ENCODE measurements at places on chromosomes 7 and 10. TPM values are rescaled to one million over a fixed set of nuclear protein-coding genes. Genes with fewer than 3 reads are reported as not detected.

- no peak for DNase-seq
Observed at GRCh38 chr7:79008786-79009185, 444.7 kb downstream of the MAGI2 start.

- no peak for DNase-seq
Observed at GRCh38 chr7:51249187-51249945, 67.2 kb downstream of the COBL start.

- DNase-seq, result no peak
Observed at GRCh38 chr7:4566714-4567113, 115.4 kb upstream of the FOXK1 start.

DNA sequence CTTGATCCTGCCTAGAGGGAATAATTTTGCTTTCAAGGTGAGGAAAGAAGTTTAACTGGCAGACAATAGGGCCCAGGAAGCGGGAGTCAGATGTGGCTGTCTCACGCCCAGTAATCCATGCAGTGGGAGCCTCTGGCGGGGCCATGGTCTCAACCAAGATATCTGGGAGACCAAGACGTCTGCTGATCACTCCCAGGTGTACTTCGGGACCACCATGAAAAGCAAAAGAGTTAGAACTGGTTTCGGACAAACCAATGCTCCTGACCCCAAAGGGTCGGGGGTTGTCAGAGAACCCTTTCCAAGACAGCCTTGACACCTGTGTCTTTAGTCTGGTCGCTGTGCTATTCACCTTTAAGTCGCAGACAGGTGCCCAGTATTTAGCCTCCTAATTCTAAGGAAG lies 256.9 kb upstream of the MBL2 start:
- no peak for DNase-seq

DNA sequence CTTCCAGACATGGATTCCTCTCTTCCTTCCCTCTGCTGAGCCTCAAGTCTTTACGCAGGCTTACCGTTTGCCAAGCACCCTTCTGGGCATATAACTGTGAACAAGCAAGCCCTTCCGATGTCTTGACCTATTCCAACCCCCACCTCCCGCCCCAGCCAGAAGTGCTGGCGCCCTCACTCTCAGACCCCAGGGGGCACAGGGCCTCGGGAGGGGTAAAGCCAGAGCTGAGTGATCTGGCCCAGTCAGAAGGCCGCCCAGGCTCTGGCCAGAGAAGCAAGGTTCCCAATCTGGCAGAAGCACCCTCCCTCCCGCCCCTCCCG lies 1.2 kb downstream of the PRRT4 start:
- DNase-seq, result no peak

GRCh38 chr10:70894416-70894815 lies 6.1 kb upstream of the PCBD1 start:
- DNase-seq, result no peak

DNA sequence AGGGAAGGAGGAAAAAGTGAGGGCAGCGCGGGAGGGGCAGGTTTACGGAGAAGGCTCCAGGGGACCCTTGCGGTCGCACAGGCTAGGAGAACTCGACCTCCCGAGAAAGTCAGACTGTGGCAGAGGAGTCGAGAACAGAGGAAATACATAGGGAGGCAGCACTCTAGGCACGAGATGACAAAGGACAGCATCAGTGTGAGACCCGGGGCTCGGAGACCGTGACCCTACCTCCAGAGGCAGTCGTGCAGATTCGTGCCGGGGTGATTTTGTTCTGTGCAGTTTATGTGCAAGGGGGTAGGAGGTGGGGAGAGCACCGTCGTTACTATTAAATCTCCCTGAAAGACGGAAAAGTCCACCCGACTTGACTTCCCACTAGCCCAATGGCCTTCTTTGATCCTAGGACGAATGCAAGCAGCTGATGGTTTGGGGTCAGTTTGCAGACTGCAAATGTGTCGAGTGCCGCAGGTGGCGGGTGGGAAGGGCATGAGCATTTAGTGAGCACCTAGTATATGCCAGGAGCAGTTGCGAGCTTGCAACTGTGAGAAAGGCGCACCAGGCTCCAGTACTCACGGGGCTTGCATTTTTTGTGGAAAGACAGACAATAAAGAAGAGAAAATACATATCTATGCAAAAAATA lies 674 bp upstream of the OSBPL3 start:
- peak; percentile 58 for DNase-seq

DNA sequence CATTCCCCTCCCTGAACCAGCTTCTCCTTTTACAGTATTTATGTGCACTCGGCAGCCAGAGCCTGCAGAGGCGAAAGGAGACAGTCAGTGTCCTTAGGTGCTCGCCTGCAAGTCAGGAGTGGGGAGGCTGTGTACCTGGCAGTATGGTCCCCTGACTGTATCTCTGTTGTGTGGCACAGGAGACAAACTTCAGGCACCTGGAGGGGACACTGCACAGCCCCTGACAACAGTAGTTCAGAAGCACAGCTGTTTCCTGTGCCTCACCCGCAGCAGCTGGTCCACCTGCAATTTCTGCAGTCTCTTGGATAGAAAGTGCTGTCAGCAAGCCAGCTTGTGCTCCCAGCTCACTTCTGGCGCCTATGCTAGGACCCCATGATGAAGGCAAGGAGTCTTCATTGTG lies 73.4 kb upstream of the LAMB4 start:
- no peak for DNase-seq

- peak; percentile 64 for DNase-seq
Observed at GRCh38 chr7:16644636-16645592, 640 bp downstream of the ANKMY2 start.

DNA sequence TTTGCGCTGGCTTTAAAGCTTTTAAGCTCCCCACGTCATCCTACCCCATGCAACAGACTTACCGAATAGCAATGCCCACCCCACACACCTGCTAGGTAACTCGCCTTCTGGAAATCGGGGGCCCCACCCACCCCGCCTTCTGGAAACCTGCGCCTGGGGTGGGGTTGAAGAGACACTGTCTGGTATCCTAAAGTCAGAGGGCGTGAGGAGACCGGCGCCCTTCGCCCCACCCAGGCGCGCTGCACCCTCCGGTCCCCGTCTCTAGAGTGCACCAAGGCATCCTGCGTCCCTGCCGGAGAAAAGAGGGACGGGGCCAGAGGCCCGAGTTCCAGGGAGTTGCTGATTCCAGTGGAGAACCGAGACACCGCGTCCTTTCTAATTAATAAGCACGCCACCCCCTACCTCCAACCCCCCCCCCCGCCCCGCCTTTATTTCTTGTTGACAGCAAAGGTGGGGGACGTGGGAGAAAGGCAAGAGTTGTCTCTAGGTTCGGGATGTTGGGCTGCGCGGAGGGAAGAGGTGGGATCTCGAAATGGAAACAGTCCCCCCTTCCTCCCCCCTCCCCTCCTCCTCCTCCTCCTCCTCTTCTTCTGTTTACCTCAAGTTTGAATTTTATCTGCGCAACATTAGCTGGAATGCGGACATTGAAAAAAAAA lies 220.9 kb upstream of the MKLN1 start:
- DNase-seq, result peak; percentile 52

DNA sequence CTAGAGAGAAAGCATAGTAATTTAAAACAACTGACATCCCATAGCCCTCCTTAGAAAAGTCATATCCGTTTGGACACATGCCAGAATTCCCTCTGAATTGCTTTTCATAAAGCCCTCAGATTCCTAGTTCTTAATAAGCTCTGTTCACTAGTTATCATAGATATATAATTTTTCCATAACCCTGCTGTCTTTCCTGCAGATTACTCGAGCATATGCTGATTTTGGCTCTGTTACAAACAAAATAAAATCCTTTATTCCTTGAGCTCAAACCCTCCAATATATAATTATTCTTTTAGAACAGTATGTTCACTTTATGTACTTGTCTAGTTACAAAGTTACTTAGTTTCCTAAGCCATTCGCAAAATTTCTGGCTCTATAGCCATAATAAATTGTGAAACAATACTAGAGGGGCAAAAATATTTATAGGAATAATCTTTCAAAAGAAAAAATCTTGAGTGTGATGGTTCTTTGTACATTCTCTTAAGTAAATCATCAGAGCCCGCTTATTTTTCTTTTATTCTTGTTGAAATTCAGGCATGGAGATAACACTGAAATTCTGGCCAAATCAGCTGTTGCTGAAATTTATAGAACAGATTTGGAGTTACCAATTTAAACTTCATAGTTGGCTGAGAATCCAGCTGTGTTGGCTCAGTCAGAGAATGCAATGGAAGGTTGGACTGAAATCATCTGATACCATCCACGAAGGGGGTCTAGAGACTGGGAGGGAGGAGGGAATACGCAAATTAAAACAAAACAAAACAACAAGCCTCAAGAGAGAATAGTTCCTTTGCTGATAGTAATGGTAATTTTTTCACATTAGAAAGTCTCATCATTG lies 146.1 kb upstream of the TMEM196 start:
- no peak for DNase-seq

- DNase-seq, result no peak
Observed at GRCh38 chr10:122461729-122462532, 578 bp downstream of the HTRA1 start.

DNA sequence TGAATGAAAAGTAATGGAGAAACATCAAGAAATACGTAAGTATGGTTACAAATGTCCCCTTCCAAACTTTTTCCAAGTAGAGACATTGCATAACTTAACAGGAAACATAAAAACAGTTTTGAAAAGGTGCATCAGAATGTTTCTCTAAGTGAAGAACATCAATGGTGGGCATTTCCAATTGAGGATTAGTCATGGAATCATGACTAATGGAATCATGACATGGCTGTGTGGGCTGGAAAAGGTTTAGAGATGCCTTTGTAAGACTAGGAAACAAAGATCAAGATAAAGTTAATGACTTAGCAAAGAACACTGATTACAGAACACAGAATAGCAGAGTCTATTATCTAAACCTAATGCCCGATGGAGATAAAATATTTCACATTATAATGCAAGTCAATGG lies 272.0 kb downstream of the HPSE2 start:
- no peak for DNase-seq

DNA sequence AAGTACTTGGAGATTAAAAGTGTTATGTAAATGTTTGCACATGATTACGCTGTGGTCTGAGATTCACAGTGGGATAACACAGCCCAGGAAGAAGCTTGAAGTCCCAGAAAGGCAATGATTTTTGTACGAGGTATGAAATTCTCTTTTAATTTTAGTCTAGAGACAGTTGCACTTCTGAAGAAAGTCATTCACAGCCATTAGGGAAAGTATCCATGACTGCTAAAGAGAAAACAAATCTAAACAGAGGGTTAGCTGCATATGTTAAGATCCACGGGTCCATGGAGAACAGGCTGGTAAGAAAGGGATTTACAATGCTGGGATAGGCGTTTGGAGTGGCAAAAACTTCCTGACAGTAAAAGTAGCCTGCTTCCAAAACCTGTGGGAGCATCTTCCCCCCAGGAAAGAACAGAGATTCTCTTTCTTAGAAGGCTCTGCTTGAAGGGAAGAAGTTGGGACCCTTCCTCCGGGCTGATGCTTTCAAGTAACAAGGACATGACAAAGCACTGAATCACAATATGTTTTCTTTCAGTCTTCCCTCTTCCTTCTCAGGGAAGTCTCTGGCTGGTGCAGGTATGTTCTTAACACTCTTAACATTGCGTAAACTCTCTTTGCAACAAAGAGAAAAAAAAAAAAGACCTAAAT lies 220.8 kb upstream of the CELF2 start:
- no peak for DNase-seq

DNA sequence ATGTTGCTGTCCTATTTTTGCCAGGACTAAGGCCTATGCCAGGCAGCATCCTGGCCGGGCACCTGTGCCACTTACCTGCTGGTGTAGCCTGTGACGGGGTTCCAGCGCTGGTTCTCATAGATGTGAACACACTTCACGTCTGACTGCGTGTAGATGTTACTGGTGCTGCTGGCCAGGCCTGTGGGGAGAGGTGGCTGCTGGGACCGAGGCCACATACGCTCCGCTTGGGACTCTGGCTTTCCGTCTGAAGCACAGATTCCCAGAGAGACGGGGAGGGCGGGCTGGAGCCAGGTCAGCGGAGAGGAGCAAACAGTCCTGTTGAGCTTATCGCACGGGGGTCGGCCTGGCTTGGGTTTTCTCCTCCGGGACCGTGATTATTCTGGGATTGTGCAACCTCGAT lies 16.7 kb downstream of the BHLHA15 start:
- no peak for DNase-seq

- no peak for DNase-seq
Observed at GRCh38 chr7:121610243-121610642, 214.1 kb upstream of the FAM3C start.

GRCh38 chr7:86911659-86912058 lies 147.8 kb downstream of the ELAPOR2 start:
- DNase-seq, result no peak

DNA sequence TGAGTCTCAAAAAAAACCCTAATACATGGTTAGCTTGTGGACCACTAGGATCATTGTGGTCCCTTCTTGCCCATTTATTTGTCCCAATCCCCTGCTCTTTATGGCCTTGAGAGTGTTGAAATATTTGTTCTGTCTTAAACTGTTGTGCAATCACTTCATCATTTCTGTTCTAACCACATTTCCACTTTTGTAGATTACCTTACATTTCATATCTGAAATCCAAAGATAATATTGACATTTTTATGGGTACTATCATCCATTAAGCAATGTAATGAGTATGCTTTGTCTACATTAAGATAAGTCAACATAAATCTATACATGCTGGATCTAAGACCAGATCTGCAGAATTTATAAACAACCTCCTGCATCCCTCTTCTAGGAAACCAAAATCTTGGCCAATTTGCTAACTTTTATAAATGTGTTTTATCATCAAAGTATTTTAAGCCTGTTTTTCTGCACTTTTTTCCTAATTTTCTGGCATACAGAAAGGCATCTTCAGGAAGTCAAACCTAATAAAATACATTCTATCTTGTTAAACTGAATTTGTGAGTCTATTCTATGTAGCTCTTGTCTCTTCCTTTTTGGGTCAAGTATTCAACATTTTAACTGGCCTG lies 359.4 kb upstream of the CELF2 start:
- DNase-seq, result no peak

DNA sequence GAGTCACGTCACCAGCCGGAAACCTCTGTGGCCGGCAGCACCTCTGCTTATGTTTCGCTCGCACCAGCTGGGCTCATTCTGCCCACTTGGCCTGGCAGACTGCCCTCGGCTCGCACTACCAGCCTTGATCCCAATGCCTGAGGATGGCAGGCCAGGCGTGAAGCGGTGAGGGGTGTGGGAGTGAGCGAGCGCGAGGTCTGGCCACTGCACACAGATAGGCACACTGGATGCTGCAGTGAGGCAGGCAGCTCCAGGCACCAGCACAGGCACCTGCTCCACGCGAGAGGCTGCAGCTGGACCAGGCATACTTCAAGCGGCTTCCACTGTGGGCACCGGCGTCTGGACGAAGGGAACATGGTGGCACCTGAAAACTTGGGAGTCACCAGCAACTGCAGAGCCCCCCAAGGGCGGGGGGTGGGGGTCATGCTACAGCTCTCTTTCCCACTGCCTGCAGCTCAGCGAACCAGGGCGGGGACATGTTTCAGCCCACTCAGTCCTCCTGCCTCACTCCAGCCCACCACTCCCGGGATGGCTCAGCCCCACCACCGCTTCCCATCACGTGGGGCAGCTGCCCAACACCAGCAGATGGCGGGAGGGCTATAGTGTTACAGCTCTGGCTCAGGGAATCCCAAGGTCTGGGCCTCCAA lies 5.4 kb upstream of the DMTF1 start:
- DNase-seq, result no peak

PRSS1 gene
- total RNA-seq, result not detected

CD36 gene
- total RNA-seq, result not detected

EIF4EBP2 gene
- total RNA-seq, result 21.0 TPM

LAMTOR4 gene
- 129 TPM for total RNA-seq

NEURL1 gene
- 1.3 TPM for total RNA-seq

PLXDC2 gene
- total RNA-seq, result not detected

NRAP gene
- total RNA-seq, result not detected

TTYH3 gene
- total RNA-seq, result 22.6 TPM

ADAMTS14 gene
- not detected for total RNA-seq

ANKRD2 gene
- 0.26 TPM for total RNA-seq

GPR26 gene
- total RNA-seq, result not detected

TACR2 gene
- total RNA-seq, result not detected

EBLN1 gene
- not detected for total RNA-seq

MUC12 gene
- total RNA-seq, result not detected
